ENCODE measurements at places on chromosomes 13 and 19. TPM values are rescaled to one million over a fixed set of nuclear protein-coding genes. Genes with fewer than 3 reads are reported as not detected.

Gene DCT
- total RNA-seq = not detected

Gene ASPDH
- not detected for total RNA-seq

GRCh38 chr13:57629821-57630235, 1.7 kb upstream of the PCDH17 start:
- no peaks in the 10 kb centered on the region for H3K36me3 ChIP-seq
- peaks cover 39% of the 10 kb centered on the region for H3K4me1 ChIP-seq
- peak; percentile 94 for DNase-seq

GRCh38 chr13:62512194-62513141, 1096.8 kb upstream of the PCDH20 start:
- H3K36me3 ChIP-seq = no peaks in the 10 kb centered on the region
- H3K4me3 ChIP-seq = no peak overlapping the region
- no peak overlapping the region for H3K27ac ChIP-seq
- no peak for DNase-seq
- H3K4me1 ChIP-seq = no peaks in the 10 kb centered on the region

GRCh38 chr19:18257503-18258470, 16.5 kb downstream of the IQCN start:
- peaks cover 12% of the 10 kb centered on the region for H3K27me3 ChIP-seq
- H3K4me1 ChIP-seq = no peaks in the 10 kb centered on the region
- no peaks in the 10 kb centered on the region for H3K36me3 ChIP-seq
- no peak overlapping the region for H3K27ac ChIP-seq
- no peak for DNase-seq

DNA sequence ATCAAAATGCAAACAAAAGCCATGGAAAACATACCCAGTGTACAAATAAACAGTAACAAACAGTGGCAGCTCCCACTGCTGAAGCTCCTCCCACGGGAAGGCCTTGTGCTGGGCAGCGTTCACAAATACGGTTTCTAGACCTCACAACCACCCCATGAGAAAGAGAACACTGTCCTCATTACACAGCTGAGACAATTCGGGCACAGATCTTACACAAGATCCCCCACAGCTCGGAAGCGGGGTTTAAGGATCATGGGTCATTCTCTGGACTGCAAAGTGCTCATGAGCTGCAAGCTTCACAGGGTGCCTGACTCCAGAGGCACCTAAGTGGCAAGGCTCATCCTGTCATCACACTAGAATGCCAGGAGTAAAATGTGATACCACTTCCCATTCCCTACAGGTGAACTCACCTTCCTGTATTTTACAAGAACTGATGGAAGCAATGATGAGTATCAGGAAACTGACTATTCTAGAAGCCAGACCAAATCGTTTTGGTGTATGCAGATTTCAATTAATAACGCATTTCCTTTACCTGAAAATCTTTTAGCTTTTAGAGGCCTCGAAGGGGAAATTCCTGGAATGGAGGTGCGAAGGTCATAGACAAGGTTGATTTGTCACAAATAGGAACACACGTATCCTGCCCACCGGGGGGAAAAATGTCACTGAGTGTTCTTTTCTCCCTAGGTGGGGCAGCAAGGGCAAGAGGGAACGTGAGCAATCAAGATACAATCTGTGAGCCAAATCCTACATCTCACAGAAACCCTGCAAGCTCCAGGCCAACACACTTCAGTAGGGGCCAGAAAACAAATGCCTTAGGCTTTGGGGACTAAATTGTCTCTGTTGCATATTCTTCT, 41.2 kb downstream of the STK24 start:
- H3K4me1 ChIP-seq = peaks cover 57% of the 10 kb centered on the region
- no peak overlapping the region for H3K27ac ChIP-seq
- no peak overlapping the region for H3K4me3 ChIP-seq
- no peak for DNase-seq
- no peaks in the 10 kb centered on the region for H3K27me3 ChIP-seq
- peaks cover 13% of the 10 kb centered on the region for H3K36me3 ChIP-seq

DNA sequence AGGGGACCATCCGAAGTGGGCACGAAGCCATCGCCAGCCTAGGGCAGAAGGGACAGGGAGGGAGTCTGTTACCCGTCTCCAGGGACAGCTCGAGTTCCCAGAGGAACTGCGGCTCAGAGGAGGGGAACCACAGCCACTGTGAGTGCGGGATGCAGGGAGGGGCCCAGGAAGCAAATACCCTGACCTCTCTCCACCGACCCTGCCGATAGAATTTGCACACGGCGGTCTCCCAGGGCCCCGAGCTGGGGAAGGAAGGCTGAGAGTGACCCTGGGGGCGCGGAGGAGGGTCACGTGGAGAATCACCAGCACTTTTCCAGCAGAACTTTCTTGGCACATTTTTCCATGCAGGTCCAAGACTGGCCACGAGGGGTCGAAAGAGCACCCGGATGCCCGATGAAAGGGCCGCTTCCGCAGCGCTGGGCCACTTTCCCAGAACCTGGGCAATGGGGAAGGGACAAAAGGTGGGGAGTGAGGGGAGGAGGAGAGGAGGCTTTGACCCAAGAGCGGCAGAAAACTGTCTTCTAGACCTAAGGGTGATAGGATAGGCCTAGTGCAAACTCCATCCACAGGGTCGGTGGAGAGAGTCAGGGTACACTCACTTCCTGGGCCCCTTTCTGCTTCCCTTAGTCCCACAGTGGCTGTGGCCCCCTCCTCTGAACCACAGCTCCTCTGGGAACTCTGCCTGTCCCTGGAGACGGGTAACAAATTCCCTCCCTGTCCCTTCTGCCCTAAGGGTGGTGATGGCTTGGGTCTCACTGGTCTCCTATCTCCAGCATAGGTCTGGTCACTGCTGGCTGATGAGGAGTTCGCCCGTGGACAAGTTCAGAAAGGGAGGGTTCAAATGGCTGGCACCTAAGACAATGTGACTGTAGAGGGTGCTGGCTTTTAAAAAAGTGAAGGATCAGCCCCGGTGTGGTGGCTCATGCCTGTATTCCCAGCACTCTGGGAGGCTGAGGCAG, 5.3 kb upstream of the GPR4 start:
- DNase-seq = peak; percentile 92
- peaks cover 13% of the 10 kb centered on the region for H3K4me1 ChIP-seq
- H3K36me3 ChIP-seq = peaks cover 15% of the 10 kb centered on the region
- H3K27me3 ChIP-seq = peaks cover 7% of the 10 kb centered on the region

- H3K4me1 ChIP-seq = peaks cover 4% of the 10 kb centered on the region
- H3K36me3 ChIP-seq = no peaks in the 10 kb centered on the region
- no peak overlapping the region for H3K27ac ChIP-seq
- H3K27me3 ChIP-seq = peaks cover 11% of the 10 kb centered on the region
- H3K4me3 ChIP-seq = no peak overlapping the region
- peak; percentile 79 for DNase-seq
Observed at GRCh38 chr13:26697069-26697955, 63.3 kb downstream of the GPR12 start.

GRCh38 chr13:57638186-57638890, 6.8 kb downstream of the PCDH17 start:
- no peaks in the 10 kb centered on the region for H3K36me3 ChIP-seq
- peaks cover 31% of the 10 kb centered on the region for H3K27me3 ChIP-seq
- H3K27ac ChIP-seq = no peak overlapping the region

Gene RFPL4A
- not detected for total RNA-seq

DNA sequence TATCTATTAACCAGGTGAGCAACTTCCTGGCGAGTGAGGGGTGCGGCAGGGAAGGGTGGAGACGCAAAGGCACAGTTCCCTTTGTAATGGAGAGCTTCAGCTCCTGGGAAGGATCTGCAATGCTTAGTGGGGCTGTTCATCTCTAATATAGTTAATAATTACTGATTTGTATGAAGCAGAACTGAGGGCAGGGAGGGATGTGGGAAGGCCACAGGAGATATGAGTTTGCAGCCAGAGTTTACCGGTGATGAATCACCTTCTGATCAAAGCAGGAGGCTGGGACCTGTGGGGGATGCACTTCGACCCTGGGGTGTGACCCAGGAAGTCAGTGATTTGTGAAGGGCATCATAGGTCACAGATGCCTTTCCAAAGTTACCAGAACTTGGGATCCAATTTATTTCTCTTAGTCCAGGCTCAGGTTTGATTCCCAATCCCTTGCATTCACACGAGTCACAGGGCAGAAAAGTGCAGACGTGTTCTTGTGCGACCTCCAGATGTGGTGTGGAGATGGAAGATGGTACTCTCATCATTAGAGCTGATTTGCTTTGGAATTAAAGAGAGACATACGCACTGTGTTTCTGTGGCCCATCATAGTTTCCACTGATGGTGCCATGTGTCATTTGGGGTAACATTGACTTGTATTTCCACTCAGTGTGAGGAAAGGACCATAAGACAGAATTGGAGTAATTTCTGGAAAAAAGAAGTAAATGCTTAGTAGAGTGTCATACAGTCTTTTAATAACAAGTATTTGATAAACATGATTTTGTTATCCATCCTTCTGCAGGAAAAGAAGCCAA, 55.0 kb downstream of the LRCH1 start:
- DNase-seq = no peak
- H3K4me1 ChIP-seq = peaks cover 35% of the 10 kb centered on the region
- H3K27me3 ChIP-seq = no peaks in the 10 kb centered on the region
- peak overlapping the region; percentile 3 for H3K27ac ChIP-seq
- no peaks in the 10 kb centered on the region for H3K36me3 ChIP-seq

GRCh38 chr19:43731346-43731745, 15.5 kb downstream of the IRGC start:
- H3K27me3 ChIP-seq = no peaks in the 10 kb centered on the region
- DNase-seq = no peak
- H3K4me3 ChIP-seq = no peak overlapping the region
- peak overlapping the region; percentile 84 for H3K27ac ChIP-seq
- peaks cover 34% of the 10 kb centered on the region for H3K36me3 ChIP-seq

GRCh38 chr13:72194523-72194922, 327.5 kb upstream of the DACH1 start:
- H3K27me3 ChIP-seq = peaks cover 24% of the 10 kb centered on the region
- H3K36me3 ChIP-seq = no peaks in the 10 kb centered on the region
- H3K27ac ChIP-seq = no peak overlapping the region

DNA sequence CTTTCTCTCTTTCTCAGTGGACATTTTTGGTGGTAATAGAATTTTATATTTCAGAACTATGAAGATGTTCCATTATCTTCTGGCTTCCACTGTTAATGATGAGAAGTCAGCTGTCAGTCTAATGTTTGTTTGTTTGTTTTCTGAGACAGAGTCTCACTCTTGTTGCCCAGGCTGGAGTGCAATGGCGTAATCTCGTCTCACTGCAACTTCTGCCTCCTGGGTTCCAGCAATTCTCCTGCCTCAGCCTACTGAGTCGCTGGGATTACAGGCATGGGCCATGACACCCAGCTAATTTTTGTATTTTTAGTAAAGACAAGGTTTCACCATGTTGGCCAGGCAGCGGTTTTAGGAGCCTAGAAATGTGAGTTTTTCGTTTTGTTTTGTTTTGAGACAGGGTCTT, 4.7 kb downstream of the ZNF317 start:
- peaks cover 19% of the 10 kb centered on the region for H3K4me1 ChIP-seq
- peaks cover 54% of the 10 kb centered on the region for H3K36me3 ChIP-seq

DNA sequence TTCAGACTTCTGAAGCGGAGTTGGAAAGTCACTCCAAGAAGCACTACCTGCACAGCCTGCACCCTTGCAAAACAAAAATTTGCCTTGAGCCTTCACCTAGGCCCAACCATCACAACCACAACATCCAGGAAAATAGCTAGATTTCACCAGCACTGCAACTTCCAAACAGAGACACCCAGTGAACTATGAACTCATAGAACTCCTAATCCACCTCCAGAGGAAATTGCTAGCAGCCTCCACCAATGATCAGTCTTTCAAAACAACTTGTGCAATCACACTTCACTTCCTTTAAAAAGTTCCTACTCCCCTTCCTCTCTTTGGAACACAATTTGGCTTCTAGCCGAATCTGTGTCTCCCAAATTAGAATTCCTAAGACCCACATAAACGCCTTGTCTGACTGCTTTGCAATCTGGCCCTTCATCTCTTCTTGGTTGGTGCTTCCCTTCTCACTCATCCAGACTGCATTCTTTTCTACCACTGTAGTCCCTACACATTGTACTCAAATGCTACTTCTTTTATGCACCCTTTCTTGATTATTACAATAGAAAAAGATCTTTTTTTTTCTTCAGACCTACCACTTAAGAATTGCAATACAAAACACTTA, 489.2 kb upstream of the ARGLU1 start:
- H3K36me3 ChIP-seq = no peaks in the 10 kb centered on the region
- H3K4me1 ChIP-seq = no peaks in the 10 kb centered on the region
- no peaks in the 10 kb centered on the region for H3K27me3 ChIP-seq
- no peak overlapping the region for H3K27ac ChIP-seq

DNA sequence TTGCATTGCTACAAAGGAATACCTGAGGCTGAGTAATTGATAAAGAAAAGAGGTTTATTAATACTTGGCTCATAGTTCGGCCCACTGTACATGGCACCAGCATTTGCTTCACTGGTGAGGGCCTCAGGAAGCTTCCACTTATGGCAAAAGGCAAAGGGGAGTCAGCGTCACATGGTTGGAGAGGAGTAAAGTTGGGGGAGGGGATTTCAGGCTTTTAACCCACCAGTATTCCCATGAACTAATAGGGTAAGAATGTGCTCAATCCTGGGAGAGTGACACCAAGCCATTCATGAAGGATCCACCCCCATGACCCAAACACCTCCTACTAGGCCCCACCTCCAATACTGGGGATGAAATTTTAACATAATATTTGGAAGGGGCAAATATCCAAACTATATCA, 82.5 kb upstream of the MYCBP2 start:
- no peaks in the 10 kb centered on the region for H3K27me3 ChIP-seq
- H3K4me1 ChIP-seq = no peaks in the 10 kb centered on the region
- H3K27ac ChIP-seq = no peak overlapping the region
- DNase-seq = no peak
- H3K36me3 ChIP-seq = no peaks in the 10 kb centered on the region

GRCh38 chr19:38004521-38005223, 97.7 kb downstream of the SIPA1L3 start:
- no peaks in the 10 kb centered on the region for H3K27me3 ChIP-seq
- DNase-seq = peak; percentile 90
- no peak overlapping the region for H3K4me3 ChIP-seq
- no peaks in the 10 kb centered on the region for H3K36me3 ChIP-seq
- H3K4me1 ChIP-seq = peaks cover 11% of the 10 kb centered on the region
- H3K27ac ChIP-seq = no peak overlapping the region

DNA sequence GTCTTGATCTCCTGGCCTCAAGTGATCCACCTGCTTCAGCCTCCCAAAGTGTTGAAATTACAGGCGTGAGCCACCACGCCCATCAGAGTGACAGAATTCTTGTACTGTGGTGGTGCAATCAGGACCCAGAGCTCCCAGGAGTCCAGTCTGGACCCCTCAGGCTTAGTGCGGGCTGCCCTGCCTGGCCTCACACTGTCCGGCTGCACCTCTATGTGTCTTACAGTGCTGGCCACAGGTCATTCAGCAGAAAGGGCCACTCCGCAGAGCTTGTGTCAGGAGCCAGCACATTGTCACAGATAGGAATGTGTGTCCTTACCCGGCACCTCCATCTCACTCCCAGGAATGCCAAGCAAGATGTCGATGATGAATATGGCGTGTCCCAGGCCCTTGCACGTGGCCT, 49.2 kb downstream of the SMARCA4 start:
- H3K27ac ChIP-seq = no peak overlapping the region
- DNase-seq = no peak
- H3K4me1 ChIP-seq = no peaks in the 10 kb centered on the region
- H3K4me3 ChIP-seq = no peak overlapping the region

- H3K27ac ChIP-seq = no peak overlapping the region
- H3K4me3 ChIP-seq = peak overlapping the region; percentile 75
- H3K4me1 ChIP-seq = peaks cover 10% of the 10 kb centered on the region
Observed at GRCh38 chr19:33064458-33064791, 263 bp downstream of the RHPN2 start.

Gene CERS1
- 6.5 TPM for total RNA-seq

- no peak for DNase-seq
- H3K4me1 ChIP-seq = peaks cover 72% of the 10 kb centered on the region
- H3K4me3 ChIP-seq = peak overlapping the region; percentile 68
Observed at GRCh38 chr19:3670796-3671679, 29.2 kb downstream of the PIP5K1C start.
